ENCODE measurements at places on chromosomes 2 and 18.

- no peak for DNase-seq
Measured at GRCh38 chr2:96158554-96158940, 13.3 kb upstream of the DUSP2 start.

DNA sequence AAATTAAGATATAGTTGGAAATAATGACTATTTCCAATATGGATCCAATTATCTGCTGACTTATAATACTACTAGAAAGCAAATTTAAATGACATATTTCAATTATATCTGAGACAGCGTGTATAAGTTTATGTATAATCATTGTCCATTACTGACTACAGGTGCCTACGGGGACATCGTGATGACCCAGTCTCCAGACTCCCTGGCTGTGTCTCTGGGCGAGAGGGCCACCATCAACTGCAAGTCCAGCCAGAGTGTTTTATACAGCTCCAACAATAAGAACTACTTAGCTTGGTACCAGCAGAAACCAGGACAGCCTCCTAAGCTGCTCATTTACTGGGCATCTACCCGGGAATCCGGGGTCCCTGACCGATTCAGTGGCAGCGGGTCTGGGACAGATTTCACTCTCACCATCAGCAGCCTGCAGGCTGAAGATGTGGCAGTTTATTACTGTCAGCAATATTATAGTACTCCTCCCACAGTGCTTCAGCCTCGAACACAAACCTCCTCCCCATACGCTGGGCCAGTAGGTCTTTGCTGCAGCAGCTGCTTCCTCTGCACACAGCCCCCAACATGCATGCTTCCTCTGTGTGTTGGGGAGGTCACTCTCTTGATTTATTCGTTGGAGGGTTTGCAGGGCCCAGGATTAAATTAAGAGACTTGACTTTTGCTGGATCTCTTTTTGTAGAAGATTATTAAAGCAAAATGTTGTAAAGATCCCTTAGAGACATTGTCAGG, 194.4 kb downstream of the RPIA start:
- DNase-seq, result no peak

- no peak for DNase-seq
Measured at GRCh38 chr2:98160554-98160953, 73.6 kb downstream of the VWA3B start.

DNA sequence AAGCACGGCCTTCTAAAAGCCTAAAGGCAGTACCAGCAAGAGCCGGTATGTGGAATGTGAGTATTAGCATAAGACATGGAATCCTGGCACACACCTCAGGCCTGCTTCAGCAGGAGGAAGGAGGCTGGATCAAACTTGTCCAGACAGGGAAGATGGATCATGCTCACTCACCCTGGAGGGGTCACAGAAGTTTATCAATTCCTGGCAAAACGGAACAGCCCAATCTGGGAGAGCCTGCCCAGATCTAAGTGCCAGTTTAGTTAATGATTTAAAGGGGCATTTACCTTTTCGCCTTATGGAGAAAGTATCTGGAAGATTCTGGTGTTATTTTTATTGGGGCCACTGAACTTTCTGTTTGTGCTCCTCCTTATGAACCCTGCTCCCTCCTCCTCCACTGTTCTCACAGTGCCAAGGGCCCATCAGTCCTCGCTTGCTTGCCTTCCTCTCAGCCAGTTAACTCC, 58.3 kb upstream of the NFE2L2 start:
- no peak for DNase-seq

DNA sequence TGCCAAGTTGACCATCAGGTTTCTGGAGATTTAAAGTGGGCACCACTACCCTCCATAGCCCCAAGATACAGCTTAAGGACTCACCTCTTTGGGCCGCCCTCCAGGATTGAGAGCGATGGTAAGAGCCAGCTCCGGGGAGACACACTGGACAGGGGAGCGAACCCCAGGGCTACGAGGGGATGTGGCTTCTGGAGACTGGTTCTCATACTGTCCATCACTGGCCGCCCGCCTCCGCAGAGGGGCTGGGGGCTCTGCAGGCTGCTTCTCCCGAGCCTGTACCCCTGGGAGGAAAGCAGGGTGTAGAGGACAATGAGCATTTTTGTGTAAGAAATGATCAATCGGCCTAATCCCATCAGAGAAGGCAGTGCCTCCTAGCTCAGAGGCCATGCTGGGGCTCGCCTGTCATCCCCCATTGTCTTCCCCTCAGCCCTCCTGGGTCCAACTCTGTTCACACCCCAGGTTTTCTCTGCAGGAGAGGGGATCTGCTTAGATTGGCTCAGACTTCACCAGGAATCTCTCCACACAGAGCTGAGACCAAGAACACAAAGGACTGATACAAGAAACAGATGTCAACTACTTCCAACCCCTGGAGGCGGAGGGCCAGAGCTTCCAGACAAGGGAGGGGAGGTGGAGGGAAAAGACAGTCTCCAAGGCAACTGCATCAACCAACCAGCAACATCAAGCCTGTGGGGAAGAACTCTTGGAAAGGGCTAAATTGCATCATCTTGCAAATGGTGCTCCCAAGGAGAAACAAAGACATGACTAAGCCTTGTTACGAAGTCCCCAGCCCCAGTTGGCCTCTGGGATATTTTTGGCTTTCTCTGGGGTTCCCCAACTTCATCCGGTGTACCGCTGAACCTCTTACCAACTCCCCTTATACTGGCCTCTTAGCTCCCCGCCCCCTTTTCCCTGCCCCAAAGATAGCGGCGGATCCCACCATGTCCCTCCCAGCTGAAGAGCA, 166.6 kb downstream of the TNS1 start:
- DNase-seq, result no peak

- DNase-seq, result no peak
Measured at GRCh38 chr2:19358242-19359020, at the start of gene OSR1. Gene OSR1 (minus strand): TSS chr2:19358623. CDS start chr2:19353805, 4,818 bp downstream.

- DNase-seq, result no peak
Measured at GRCh38 chr2:162099836-162100235, 25.8 kb upstream of the DPP4 start.

GRCh38 chr2:167988296-167988695, 259.1 kb downstream of the STK39 start:
- DNase-seq, result no peak

DNA sequence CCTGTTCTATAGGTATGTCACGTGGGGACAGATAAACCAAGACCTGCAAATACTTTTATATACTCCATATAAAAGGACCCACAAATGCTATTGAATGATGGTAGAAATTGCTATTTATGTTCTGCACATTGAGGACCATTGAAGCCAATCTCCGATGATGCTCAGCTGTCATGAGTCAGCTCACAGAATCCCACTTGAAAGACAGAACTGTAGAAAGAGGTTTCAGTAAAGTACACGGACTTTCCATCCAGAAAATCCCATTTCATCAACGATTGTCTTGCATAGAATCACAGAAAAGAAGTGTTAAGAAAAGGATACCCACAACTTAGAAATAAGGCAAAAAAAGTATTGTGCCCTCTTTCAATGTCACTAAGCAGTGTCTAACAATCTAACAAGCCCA, 169.0 kb upstream of the COPS8 start:
- DNase-seq, result no peak

DNA sequence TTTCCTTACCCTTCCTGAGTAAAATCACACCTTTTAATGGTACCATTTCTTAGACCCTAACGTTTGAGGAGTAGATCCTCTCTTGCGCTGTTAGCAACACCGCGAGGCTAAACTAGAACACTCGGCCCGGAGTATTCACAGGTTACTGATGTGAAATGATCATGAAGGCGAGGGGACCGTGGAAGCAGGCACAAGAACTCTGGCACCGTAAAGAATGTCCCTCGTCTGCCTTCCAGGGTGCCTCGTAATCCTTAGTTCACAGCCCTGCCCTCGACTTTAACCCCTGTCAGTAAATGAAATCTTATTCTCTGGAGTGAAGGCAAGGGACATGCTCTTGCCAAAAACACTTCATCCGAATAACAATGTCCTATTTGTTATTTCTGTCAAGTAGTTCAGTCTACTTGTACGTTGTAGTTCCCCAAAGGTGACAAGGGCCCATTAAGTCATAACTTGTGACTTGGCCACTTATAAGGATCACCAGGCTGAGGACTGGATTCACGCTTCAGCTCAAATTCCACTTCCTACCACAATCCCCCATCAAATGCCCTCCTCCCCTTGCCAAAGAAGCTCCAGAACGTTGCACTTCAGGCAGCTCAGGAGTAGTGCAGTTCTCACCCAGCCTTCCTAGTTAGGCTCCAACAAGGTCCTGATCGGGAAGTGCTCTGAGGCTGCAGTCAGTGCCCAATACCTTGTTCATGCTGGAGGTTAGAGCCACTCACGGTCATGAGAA, 43.3 kb upstream of the ITM2C start:
- DNase-seq, result no peak

DNA sequence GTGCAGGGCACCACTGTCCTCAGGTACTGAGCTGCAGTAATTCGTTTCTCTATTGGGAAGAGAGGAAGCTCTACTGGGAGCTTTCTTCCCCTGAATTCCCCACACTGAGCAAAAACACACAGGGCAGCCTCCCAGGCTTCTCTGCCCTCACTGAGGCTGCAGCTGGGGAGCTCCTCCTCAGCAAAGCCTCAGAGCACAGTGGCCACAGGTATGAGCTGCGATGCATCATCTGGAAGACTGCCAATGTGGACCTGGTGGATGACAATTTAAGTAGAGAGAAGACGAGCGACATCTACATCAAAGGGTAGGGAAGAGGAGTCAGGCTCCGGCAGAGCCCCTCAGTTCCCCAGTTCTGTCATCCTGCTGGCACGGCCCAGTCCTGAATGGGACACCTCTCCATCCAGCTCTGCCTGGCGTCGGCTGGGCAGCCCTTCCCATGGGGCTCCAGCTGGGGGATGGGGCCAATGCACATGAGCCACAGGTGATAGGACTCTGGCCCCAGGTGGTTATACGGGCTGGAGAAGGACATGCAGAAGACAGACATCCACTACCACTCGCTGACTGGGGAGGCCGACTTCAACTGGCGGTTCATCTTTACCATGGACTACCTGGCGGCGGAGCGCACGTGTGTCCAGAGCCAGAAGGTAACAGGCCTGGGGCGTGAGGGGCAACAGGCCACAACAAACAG, 37.6 kb downstream of the LMAN2L start:
- no peak for DNase-seq

DNA sequence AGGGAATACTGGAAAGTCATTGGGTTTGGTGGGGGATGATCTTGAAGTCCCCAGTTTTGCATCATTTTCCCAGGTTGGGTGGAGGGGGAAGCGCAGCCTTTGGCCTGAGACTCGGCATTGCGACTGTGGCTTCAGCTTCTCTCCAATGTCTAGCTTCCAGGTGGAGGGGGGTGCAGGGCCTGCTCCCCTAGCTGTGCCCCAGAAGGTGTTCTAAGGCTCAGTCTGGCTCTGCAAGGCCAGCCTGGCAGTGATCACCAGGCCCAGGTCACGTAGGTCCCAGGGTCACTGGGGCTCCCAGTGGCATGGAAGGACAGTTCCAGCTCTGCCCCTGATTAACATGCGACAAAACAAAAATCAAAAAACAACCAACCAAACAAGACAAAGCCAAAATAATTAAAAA, 56.9 kb upstream of the HAAO start:
- no peak for DNase-seq

- DNase-seq, result no peak
Measured at GRCh38 chr2:236579048-236579745, 9.6 kb downstream of the ACKR3 start.

- no peak for DNase-seq
Measured at GRCh38 chr18:79069717-79070151, 540 bp downstream of the ATP9B start.

DNA sequence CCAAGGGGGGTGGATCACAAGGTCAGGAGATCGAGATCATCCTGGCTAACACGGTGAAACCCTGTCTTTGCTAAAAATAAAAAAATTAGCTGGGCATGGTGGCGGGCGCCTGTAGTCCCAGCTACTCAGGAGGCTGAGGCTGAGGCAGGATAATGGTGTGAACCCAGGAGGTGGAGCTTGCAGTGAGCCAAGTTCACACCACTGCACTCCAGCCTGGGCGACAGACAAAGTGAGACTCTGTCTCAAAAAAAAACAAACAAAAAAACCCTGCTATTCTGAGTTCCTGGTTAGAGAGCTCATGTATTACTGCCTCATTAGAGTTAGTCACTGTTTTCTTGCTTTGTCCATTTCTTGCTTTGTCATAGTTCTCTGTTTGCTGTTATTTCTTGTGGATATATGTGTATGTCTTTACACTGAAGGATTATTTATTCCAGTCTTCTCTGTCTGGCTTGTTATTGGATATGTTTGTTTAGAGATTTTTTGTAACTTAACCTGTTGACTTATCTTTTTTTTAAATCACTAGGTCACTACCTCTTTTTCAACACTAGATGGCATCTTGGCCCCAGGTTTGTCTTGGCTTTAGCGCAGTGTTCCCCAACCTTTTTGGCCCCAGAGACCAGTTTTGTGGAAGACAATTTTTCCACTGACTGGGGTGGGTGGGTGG, 17.0 kb downstream of the TTLL4 start:
- DNase-seq, result no peak

- no peak for DNase-seq
Measured at GRCh38 chr2:238947243-238947760, 99.4 kb downstream of the TWIST2 start.

GRCh38 chr18:46632401-46633071, 24.5 kb downstream of the LOXHD1 start:
- DNase-seq, result no peak

DNA sequence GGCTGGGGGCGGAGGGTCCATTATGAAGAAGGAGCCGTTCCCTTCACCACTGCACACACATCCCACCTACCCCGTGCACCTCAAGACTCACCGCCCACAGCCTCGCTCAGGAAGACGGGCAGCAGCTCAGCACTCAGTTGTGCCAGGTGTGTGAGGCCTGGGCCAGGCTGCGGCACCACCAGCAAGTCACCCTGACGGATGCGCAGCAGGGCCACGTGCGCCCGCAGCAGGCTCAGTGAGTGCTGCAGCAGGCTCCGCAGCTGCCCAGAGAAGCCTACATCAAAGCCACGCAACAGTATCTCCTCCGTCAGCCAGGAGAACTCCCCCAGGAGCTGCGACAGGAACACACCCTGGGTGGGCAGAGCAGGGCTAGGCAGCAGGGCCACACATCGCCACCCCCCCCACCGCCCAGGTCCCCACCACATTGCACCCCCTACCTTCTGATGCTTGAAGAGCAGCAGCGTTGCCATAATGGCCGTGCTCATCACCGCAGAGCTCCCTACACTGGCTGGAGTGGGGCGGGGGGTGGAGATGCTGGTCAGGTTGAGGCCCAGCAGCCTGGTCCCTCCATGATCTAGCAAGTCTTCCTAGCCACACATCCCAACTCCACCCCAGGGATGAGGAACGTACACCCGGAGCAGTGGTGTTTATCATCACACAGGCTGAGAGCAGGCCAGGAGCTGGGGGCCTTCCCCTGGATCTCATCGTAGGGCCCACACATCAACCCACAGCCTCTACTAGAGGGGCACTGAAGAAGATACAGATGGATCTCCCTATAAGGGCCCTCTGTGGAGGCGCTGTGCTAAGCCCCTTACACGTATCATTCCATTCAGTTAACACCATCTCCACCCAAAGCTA, 10.2 kb downstream of the GPAT2 start:
- no peak for DNase-seq

DNA sequence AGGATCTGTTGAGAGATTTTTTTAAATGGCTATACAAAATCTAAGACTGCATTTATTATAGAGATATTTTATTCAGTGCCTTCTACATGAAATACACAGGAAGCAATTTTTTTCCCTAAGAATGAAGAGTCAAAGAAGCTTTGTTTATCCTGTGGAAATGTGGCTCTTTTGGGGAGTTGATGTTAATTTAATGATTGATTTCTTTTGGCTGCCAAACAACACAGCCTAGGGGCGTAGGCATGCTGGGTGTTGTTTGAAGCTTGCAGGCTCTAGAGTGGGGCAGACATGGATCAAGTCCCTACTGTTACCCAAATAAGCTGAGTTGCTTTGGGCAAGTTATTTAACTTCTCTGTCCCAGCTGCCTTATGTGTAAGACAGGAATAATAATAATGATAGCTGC, 21.1 kb upstream of the PLEK start:
- DNase-seq, result no peak
